IPS DF 19.7 (cell line): ENCODE measurements at places on chromosomes 4 and X.

GRCh38 chr4:41285864-41286235, 29.1 kb downstream of the UCHL1 start:
- DNase-seq = no peak

- no peak for DNase-seq
Measured at GRCh38 chr4:185020293-185020808, 2.1 kb downstream of the HELT start.

- DNase-seq = no peak
Measured at GRCh38 chr4:177391287-177391686, 51.0 kb downstream of the AGA start.

- no peak for DNase-seq
Measured at GRCh38 chrX:143306991-143307937, 210.0 kb downstream of the SPANXN3 start.

- peak; percentile 95 for DNase-seq
Measured at GRCh38 chr4:73984736-73985527, 3.1 kb downstream of the PPBP start.
